ENCODE measurements at places on chromosomes 3 and 15.

DNA sequence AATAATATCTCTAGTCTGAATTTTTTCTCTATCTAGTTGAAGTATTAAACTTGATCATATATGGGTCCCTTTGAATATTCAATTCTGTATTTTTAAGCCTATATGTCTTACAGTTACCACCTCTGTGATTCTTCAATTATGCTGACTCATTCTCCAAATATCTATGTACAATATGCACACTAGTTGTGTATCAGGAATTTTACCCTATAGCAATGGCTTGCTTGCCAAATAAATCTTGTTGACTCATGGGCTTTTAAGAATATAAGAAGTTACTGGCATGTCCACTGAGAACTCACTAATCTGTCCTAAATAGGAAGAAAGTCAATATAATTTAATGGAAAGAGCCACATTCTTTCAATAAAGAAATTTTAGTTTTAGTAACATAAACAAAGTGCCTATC is 656.3 kb downstream of the RBMS3 start:
- peak; percentile 60 for DNase-seq

DNA sequence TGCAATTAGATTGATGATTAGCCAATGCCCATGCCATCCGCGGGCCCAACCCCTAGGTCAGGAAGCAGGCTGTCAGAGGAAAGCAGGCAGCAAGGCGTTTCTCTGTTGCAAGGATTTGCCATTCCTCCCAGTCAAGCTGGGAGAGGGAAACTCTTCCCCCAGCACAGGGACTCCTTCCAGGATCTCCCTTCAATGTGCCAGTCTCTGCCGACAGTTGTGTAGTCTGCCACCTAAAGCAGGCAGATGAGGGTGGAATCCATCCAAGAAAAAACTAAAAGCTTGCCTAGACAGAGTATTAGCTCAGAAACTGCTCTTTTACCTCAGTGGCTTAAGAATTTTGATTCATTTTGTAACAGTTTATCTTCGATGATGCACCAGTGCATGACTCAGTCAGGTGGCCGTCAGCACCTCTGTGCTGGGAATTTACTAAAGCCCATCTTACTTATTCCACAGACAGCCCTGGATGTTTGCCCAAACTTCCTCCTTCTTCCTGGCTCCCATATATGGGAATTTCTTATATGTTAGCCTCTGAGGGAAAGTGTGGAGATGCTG is 501.5 kb upstream of the THBS1 start:
- DNase-seq = peak; percentile 75

DNA sequence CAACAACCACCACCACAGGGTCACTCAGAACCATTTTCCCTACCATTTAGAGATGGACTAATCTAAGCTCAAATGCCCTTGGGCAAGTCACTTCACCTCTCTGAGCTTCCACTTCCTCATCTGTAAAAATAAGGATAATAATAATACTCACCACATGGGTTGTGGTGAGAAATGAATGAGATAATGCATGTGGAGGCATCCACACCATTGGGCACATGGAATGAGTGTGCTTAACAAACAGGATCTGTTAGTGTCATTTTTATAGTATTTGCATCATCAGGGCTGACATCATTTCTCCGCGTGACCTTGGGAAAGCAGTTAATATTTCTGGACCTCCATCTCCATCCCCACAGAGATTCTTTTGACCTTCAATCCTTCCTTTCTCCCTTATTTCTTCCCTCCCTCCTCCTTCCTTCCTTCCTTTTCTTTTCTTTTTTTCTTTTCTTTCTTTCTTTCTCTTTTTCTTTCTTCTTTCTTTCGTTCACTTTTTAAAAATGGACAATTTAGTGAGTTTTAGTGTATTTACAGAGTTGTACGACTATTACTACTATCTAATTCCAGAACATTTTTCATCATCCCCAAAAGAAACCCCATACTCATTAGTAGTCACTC is 7.7 kb upstream of the RFT1 start:
- DNase-seq = peak; percentile 28

GRCh38 chr15:69328739-69329138 is 30.0 kb downstream of the PAQR5 start:
- DNase-seq = no peak

GRCh38 chr3:155007729-155008128 is 72.4 kb upstream of the MME start:
- no peak for DNase-seq

GRCh38 chr3:94543161-94543560 is 480.3 kb downstream of the NSUN3 start:
- no peak for DNase-seq

DNA sequence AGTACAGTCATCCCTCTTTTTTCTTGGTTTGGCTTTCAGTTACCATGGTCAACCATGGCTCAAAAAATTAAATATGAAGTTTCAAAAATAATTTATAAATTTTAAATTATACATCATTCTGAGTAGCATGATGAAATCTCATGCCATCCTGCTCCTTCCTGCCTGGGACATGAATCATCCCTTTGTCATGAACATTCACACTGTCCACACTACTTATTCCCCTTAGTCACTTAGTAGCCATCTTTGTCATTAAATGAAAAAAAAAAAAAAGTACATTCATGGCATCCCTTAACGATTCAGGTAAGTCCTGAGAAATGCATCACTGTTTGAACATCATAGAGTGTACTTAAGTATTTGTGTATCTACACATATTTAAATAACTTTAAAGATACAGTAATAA is 1046.3 kb downstream of the ROBO2 start:
- DNase-seq = peak; percentile 18

GRCh38 chr3:45042162-45042561 is 16.1 kb downstream of the CLEC3B start:
- no peak for DNase-seq

DNA sequence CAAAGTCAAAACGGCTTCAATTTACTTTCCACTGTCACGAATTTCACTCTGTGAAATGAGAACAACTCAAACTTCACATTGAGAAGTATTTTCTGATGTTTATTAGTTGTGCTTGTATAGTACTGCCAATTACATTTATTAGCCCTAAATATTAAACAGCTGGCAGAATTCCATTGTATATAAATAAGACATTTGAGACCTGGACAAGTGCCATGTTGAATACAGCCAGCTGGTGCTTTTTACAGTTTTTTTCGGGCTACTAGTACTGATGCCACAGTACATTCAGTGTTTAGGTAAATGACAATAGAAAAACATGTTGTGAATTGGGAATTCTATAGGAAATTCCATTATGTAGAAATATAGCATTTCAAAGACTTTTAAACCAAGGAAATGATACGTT is 79.0 kb downstream of the EPHA3 start:
- no peak for DNase-seq

GRCh38 chr15:48472756-48473155 is 141.5 kb downstream of the DUT start:
- DNase-seq = peak; percentile 77

DNA sequence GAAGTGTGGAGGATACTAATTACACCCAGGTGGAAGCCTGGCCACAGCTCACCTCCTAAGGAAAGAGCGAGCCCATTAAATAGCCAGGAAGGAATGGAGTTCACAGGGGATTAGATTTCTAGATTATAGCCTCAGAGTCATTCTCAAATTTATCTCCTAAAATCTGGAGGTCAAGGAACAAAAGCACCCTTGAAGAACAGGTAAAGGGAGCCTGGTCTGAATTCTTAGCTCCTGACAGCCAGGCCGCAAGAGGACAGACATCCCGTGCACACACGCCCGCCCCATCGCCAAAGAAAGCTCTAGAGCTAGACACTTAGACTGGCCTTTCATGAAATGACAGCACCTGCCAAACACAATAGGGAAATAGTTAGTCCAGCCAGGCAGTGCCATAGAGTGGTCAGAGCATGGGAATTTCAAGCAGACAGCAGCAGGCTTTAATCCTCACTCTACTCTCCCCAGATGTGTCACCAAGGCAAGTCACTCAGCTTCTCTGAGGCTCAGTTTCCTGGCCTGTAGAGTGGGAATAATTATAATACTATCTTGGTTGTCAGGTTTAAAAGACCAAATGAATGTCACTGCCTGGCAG is 59.2 kb downstream of the LIPC start:
- no peak for DNase-seq

- DNase-seq = no peak
Observed at GRCh38 chr3:10338591-10339353, 17.9 kb upstream of the SEC13 start.

DNA sequence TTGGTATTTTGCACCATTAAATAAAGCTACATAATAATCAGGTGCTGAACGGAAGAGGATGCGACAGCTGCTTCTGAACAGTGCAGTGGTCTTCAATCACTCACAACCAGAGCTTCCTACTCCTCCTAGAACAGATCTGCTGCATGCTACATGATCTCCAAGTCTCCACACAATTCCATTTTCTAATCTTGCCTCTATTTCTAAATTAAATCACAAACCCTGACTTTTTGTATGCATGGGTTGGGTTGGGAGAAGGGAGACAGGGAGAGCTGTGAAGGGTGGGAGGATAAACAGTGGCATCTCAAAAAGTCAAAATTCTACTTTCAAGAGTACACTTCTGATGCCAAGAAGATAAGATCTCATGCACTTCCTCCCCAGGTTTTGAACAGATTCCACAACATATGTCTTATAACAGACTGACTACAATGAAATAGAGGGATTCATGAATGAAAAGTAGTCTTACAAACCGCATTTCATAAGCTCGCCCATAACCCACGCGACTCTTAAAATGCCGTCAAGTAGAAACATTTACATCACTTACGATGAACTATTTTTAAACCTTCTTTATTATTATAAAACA is 57.2 kb downstream of the CHSY1 start:
- no peak for DNase-seq

- DNase-seq = no peak
Observed at GRCh38 chr15:80796407-80796806, 17.2 kb downstream of the CEMIP start.

GRCh38 chr3:79845546-79845945 is 77.7 kb upstream of the ROBO1 start:
- no peak for DNase-seq

DNA sequence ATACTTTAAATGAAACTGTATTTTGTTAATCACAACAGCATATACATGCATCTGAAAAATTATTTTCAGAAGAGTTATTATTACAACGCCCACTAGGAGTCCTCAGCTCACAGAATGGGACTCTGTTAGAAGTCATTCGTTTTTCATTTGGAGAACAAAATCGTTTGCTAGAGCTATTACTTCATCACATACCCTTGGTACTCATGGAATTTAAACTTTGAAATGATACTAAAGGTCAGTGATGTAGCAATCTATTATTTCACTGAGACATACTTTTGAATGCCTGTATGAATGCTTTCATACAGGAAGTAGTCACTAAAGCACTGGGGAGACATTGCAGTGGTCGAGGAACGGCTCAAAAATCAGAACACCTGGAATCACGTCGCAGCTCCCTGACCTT is 198.1 kb downstream of the MBNL1 start:
- DNase-seq = peak; percentile 92

- no peak for DNase-seq
Observed at GRCh38 chr15:53128652-53129051, 338.5 kb upstream of the ONECUT1 start.

GRCh38 chr3:176078906-176079305 is 1118.4 kb downstream of the TBL1XR1 start:
- DNase-seq = no peak

GRCh38 chr15:87597346-87598052 is 659.0 kb downstream of the NTRK3 start:
- DNase-seq = no peak

DNA sequence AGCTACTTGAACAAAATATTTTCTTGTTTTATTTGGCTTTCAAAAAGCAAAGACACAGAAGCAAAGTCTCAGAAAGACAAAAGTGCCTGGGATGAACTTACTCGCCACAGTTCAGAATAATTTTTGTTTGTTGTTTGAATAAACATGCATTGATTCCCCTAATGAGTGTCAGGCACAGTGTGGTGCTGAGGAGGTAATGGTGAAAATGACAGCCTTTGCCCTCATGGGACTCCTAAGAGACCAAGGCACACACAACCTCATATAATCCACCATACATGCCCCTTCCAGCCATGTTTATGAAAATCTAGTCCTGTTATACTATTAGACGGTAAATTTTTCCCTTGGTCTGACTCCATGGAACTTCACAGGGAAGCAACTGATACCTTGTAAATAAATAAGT is 2.5 kb downstream of the GOLIM4 start:
- no peak for DNase-seq

- DNase-seq = no peak
Observed at GRCh38 chr3:50635066-50635465, 18.1 kb downstream of the MAPKAPK3 start.

DNA sequence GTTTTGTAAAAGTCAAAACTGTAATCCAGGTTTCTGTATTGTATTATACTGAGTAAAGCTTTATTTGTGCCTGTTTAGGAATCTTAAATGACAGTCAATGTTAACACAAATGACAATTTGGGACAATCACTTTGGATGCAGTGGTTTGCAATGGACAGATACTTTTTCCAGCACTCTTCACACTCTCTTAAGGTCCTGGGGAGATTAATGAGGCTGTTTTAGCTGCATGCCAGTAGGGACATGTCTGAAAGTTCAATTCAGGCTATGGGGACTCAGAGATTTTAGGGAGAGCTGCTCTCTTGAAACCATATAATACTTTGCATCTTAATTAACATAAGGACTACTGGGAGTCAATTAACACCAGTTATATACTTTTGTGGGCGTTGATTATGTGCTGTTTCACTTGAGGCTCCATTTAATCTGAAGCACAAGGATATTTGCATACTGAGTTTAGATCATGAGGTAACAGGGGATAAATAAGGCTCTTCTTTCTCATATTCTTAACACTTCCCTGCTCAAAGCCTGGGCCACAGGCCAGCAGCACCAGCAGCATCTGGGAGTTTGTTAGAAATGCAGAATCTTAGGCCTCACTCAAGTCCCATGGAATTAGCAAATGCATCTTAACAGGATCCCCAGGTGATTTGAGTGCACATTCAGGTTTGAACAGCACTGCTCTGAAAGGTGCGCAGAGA is 972.8 kb downstream of the PLOD2 start:
- no peak for DNase-seq

- DNase-seq = no peak
Observed at GRCh38 chr15:37720267-37720666, 214.2 kb upstream of the TMCO5A start.

DNA sequence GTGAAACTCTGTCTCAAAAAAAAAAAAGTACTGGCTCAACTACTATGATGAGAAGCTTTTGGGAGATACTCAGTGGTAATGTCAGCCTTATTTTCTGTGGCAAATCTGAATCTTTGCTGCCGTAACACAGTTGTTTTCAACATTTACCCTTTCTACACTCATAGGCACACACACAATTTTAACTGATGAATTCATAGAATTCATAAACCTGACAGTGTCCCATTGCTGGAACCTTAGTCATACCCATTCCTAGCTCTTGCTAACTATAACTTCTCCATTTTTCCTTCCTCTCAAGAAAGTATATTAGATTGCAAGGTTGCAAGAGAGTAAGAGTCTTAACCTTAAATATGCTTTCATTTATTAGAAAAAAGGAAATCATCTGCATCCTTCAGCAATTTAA is 496.6 kb downstream of the FHIT start:
- no peak for DNase-seq

All from iris pigment epithelial cell (primary cell).